ENCODE measurements at places on chromosomes 5 and 9. TPM values are rescaled to one million over a fixed set of nuclear protein-coding genes. Genes with fewer than 3 reads are reported as not detected.

The TAF1L gene
- not detected for total RNA-seq

The CRAT gene
- 9.2 TPM for total RNA-seq

The TAF9 gene
- 74.2 TPM for total RNA-seq

The SLC38A9 gene
- 30.3 TPM for total RNA-seq

The PHF24 gene
- total RNA-seq, result not detected

The DAB2 gene
- 9.5 TPM for total RNA-seq

The SLC36A3 gene
- not detected for total RNA-seq

The BNIP1 gene
- total RNA-seq, result 13.6 TPM

The TOR4A gene
- total RNA-seq, result 51.8 TPM

GRCh38 chr9:110320651-110321445, 16.8 kb downstream of the TXNDC8 start:
- no peaks in the 10 kb centered on the region for H3K36me3 ChIP-seq
- H3K27ac ChIP-seq, result no peak overlapping the region
- no peaks in the 10 kb centered on the region for H3K4me1 ChIP-seq
- H3K27me3 ChIP-seq, result no peaks in the 10 kb centered on the region
- H3K4me3 ChIP-seq, result no peak overlapping the region
- no peak for DNase-seq

DNA sequence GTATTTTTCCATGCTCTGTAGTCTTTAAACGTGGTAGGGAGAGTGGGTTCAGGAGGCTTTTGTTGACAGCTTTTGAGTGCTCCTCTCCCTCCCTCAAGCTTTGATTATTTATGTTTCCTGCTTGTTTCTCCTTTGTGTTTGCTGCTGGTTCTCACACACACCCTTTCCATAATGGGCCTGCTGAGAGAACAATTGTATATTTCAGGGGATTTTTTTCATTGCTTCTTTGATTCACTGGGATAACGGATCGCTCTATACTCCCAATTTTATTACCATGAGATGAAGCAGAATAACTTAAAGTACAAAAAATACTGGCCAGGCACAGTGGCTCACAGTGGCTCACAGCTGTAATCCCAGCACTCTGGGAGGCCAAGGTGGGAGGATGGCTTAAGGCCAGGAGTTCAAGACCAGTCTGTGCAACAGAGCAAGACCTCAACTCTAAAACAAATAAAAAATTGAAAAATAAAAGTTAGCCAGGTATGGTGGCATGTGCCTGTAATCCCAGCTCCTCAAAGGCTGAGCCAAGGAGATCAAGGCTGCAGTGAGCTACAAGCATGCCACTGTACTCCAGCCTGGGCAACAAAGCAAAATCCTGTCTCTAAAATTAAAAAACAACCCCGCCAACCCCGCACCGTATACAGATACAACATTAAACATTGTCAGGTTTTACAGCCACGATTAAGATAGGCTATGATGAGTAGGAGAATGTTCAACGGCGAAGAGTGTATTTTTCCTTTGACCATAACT, 66.9 kb downstream of the USP20 start:
- H3K27me3 ChIP-seq, result no peaks in the 10 kb centered on the region
- no peak overlapping the region for H3K4me3 ChIP-seq
- no peaks in the 10 kb centered on the region for H3K4me1 ChIP-seq
- no peak for DNase-seq
- H3K36me3 ChIP-seq, result no peaks in the 10 kb centered on the region
- H3K27ac ChIP-seq, result no peak overlapping the region

GRCh38 chr9:116693233-116693731, 6.2 kb downstream of the TRIM32 start:
- H3K27ac ChIP-seq, result no peak overlapping the region
- H3K36me3 ChIP-seq, result peaks cover 4% of the 10 kb centered on the region
- no peak overlapping the region for H3K4me3 ChIP-seq
- peaks cover 4% of the 10 kb centered on the region for H3K4me1 ChIP-seq

DNA sequence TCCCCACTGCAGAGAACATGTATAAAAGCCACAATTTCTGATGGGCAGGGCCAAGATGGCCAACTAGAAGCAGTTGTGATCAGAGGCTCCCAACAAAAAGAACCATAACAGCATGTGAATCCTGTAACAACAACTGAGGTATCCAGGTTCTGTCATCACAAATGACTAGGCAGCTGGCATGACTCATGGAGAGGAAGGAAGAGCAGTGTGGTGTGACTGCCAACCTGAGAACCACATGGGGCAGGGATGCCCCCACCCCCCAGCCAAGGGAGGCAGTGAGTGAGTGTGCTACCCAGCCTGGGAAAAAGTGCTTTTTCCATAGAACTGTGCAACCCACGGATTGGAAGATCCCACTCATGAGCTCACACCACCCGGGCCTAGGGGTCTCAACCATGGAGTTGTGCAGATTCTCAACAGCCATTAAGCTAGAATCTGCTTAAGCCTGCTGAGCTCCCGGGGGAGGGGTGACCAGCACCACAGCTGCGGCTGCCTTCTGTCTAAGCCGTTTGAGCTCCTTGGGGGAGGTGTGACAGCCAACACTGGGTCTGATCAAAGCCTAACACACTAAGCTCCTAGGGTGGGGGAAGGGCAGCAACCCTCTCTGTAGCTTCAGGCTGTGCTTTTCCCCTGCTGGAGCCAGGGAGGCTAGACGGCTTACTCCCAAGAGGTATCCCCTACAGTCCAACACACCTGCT, 80.1 kb upstream of the DMAC1 start:
- H3K36me3 ChIP-seq, result no peaks in the 10 kb centered on the region
- H3K27me3 ChIP-seq, result no peaks in the 10 kb centered on the region
- no peak for DNase-seq
- H3K4me3 ChIP-seq, result no peak overlapping the region

DNA sequence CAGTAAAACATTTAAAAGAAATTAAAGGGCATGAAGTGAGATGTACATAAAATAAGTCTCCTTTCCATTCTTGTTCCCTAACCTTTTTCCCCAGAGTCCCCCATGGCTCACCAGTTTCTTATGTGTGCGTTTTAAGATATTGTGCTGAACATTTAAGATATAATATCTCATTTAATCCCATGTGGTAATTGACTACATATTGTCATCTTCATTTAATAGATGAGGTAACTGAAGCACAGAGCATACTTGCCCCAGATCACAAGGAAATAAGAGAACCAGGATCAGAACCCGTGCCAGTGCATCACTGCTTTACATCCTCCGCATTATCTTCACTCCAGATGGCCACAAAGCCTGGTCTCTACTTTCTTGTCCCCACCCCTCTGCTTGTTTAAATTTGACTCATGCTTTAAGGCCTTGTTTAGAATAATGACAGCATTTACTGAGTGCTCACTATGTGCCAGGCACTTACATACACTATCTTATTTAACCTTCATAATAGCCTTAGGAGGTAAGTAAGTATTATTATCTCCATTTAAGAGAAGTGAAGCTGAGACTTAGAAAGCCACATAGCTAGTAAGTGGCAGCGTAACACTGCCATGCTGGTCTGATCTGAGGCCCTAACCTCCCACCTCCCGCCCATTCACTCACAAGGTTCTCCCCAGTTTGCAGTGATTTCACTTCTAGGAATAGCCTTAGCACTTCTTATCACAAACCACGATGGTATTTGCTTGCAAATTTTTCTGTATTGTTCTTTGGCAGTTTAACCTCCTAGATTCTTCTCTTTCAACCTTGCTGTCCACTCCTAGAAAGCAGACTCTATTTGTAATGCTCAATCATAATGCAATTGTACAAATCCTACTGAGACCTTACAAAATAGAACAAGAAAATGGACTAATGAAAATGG, 78.4 kb upstream of the IL6ST start:
- H3K27ac ChIP-seq, result no peak overlapping the region
- no peaks in the 10 kb centered on the region for H3K27me3 ChIP-seq
- H3K4me1 ChIP-seq, result no peaks in the 10 kb centered on the region
- no peak overlapping the region for H3K4me3 ChIP-seq
- no peak for DNase-seq

DNA sequence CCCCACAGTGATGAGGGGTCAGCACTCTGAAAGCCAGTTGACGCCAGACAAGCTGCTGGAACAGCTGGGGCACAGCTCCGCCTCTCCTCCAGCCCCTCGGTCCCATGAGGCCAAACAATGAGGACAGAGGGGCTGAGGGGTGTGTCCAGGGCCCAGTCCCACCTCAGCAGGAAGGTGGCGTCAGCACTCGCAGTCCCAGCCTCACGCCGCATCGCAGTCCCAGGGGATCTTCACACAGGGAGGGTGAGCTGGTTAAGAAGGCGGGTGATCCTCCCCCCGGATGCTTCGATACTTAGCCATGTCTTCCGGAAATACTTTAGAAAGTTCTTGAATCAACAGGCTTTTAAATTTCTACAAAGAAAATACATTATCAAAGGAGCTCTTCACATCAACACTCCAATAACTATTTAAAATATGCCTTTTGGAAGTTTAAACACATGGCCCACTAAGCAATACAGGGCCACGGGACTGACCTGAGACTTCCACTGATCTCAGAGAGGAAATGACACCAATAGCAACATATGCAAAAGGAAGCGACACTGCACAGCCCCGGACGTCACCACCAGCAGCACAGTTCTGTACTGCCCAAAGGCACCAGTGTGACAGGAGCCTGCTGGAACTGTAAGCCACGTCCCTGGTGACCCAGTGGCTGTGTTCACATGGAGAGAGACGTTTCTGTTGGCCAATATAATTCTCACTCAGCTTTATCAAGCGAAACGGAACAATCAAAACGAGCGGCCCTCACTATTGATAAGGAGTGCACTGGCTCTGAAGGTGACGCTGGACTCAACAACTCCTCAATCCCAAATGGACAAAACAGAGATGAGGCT, 5.9 kb downstream of the MED10 start:
- no peak for DNase-seq
- H3K36me3 ChIP-seq, result peaks cover 48% of the 10 kb centered on the region
- H3K4me1 ChIP-seq, result peaks cover 6% of the 10 kb centered on the region
- no peaks in the 10 kb centered on the region for H3K27me3 ChIP-seq
- no peak overlapping the region for H3K4me3 ChIP-seq
- H3K27ac ChIP-seq, result no peak overlapping the region

GRCh38 chr5:72157625-72157962, 50.3 kb downstream of the MAP1B start:
- no peaks in the 10 kb centered on the region for H3K27me3 ChIP-seq
- no peaks in the 10 kb centered on the region for H3K4me1 ChIP-seq
- H3K4me3 ChIP-seq, result no peak overlapping the region
- DNase-seq, result no peak
- H3K27ac ChIP-seq, result no peak overlapping the region
- H3K36me3 ChIP-seq, result peaks cover 5% of the 10 kb centered on the region

- no peak overlapping the region for H3K4me3 ChIP-seq
- no peaks in the 10 kb centered on the region for H3K36me3 ChIP-seq
- no peak for DNase-seq
- H3K27ac ChIP-seq, result no peak overlapping the region
Observed at GRCh38 chr9:13330396-13331004, 51.0 kb upstream of the MPDZ start.

GRCh38 chr5:85049020-85049419, 664.3 kb upstream of the EDIL3 start:
- peak; percentile 6 for DNase-seq
- H3K4me1 ChIP-seq, result no peaks in the 10 kb centered on the region
- no peaks in the 10 kb centered on the region for H3K36me3 ChIP-seq
- H3K4me3 ChIP-seq, result no peak overlapping the region
- H3K27me3 ChIP-seq, result no peaks in the 10 kb centered on the region
- no peak overlapping the region for H3K27ac ChIP-seq

- H3K4me1 ChIP-seq, result no peaks in the 10 kb centered on the region
- no peaks in the 10 kb centered on the region for H3K36me3 ChIP-seq
- H3K27ac ChIP-seq, result no peak overlapping the region
- no peaks in the 10 kb centered on the region for H3K27me3 ChIP-seq
- DNase-seq, result no peak
- no peak overlapping the region for H3K4me3 ChIP-seq
Observed at GRCh38 chr5:83199126-83199525, 121.8 kb downstream of the XRCC4 start.

GRCh38 chr5:60649288-60649917, 50.6 kb downstream of the DEPDC1B start:
- H3K27me3 ChIP-seq, result no peaks in the 10 kb centered on the region
- no peak overlapping the region for H3K27ac ChIP-seq
- peaks cover 5% of the 10 kb centered on the region for H3K36me3 ChIP-seq
- H3K4me3 ChIP-seq, result no peak overlapping the region
- H3K4me1 ChIP-seq, result peaks cover 28% of the 10 kb centered on the region

GRCh38 chr5:157718519-157718918, 12.7 kb upstream of the THG1L start:
- no peak overlapping the region for H3K4me3 ChIP-seq
- H3K27me3 ChIP-seq, result no peaks in the 10 kb centered on the region

- H3K4me1 ChIP-seq, result no peaks in the 10 kb centered on the region
- no peak overlapping the region for H3K4me3 ChIP-seq
- no peaks in the 10 kb centered on the region for H3K27me3 ChIP-seq
- no peak for DNase-seq
Observed at GRCh38 chr9:114737118-114737517, 55.1 kb upstream of the TEX48 start.

DNA sequence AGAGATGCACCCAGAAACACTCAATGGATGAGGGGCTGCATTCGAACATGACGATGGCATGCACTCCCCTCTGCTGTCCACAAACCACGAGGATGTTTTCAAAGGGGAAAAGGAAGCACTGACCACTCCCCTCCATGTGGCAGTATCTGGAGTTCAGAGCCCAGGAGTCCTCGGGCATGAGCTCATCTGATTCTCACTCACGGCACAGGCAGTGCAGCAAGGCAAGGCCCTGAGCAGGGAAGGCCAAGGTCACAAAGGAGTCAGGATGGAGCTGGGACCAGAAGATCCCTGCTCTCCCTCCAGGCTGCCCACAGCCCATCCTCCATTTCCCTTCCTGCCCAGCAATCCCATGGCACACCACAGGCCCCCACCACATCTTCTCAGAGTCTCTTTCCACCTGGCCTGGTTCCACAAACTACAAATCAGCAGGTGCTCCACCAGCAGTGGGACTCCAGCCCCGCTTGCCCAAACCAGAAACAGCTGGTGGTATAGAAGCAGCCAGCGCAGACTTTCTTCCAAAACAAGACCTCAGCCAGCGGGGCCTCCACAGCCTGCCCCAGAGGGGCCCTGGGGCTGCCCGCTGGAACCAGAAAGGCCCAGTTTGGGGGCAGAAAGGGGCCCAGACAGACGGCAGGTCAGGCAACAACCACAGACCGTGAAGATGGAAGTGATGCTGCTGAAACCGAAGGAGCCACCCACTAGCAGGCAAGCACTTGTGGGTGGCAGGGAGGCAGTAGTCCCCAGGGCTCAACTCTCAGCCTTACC, 12.2 kb downstream of the TNIP1 start:
- H3K27ac ChIP-seq, result no peak overlapping the region
- no peak for DNase-seq
- no peak overlapping the region for H3K4me3 ChIP-seq
- H3K36me3 ChIP-seq, result peaks cover 96% of the 10 kb centered on the region
- no peaks in the 10 kb centered on the region for H3K27me3 ChIP-seq

Data from Calu3 (cell line).